ENCODE measurements at places on chromosomes 1 and 21.

DNA sequence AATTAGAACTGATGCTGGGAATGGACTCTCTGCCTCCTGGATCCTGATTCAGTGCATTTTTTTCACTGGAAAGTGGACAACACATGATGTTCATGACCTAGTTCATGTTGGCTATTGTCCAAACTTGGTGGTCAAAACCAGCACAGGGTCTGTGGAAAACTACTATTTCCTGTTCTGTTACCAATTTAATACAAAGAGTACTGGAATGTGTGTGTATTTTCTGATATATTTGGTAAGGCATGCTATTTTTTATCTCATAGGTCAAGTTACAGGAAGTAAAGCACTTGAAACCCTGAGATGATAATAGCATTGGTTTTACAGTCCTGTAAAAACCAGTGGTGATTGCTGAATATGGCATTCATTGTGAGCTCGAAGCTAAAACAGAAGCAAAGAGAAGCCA is 89.9 kb downstream of the SGIP1 start:
- no peak for DNase-seq

DNA sequence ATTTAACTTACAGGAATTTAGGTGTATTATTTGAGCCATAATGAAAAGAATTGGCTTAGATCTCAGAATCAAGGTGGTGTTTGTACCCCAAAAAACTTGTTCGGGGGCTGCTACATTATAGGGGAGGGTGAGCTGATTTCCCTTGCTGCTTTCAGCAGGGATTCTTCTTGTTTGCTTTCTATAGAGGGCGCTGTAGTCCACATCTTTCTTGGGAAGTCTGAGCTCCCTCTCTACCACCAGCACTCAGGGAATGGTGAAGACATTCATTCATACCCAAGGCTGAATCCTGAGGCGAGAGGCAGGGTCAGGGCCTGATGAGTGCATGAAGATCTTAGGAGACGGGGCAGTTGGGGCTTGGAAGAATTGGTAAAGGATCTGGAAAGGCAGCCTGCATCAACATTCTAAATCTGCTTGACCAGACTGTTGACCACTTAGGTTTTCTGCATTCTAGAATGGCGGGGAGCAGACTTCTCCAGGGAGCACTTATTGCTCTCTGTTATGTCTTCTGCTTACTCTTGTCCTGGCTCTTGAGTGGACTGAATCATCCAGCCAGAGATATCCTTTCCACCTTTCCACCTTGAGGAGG is 18.9 kb downstream of the SPATA46 start:
- DNase-seq: no peak

DNA sequence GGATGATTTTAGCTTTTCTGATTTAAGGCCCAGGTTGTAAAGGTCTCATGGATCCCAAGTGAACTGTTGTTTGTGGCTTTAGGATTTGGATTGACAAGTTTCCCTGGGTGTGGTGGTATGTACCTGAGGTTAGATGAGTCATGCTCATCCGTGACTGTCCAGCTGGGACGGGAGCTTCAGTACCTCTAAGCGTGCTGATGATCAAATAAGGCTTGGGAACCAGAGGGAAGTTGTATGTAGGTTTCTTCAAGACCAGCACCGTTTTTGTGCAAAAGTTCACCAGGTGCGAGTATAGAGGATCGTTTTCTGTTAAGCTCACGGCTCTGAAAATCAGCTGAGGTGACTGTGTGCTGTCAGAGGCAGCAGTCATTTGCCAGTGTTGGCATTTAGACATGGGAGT is 19.8 kb downstream of the PLA2G2E start:
- DNase-seq: no peak

- no peak for DNase-seq
Observed at GRCh38 chr1:66090859-66091457, 298.3 kb downstream of the PDE4B start.

DNA sequence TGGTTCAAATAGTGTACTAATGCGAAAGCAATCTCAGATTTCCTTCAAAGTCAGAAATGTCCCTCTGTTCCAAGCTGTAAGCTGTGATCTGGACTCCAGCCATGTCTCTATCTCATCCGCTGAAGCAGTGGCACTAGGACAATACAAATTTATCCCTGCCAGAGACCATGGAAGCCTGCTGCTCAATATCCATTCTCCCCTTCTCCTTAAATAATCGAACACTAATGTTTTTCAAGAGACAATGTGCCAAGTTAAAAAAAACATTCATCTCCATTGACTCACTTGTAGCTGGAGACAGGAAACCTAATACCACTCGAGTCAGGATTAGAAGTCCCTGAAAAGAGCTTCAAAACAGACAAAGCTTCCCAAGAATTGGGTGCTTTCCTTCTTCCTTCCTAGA is 38.5 kb upstream of the PGBD5 start:
- DNase-seq: no peak

DNA sequence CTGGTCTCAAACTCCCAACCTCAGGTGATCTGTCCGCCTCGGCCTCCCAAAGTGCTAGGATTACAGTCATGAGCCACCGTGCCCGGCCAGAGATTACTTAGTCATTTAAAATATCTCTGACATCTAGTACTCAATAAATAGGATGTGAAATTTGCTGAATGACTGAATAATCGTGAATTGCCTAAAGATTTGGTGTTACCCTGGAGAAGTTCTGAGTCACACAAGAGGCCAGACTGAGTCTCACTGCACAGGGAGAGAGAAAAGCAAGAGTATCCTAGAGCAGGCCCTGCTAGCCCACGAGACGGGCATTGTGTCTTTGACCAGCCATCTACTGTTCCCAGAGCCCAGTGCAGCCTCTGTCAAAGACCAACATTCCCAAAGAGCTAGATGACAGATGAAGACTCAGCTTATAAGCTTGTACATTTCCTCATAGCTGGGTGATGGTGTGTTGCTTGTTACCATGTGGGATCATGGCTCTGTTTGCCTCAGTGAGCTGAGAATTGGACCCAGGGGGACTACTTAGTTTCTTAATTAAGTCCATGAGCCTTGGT is 5.6 kb upstream of the EIF4G3 start:
- no peak for DNase-seq

DNA sequence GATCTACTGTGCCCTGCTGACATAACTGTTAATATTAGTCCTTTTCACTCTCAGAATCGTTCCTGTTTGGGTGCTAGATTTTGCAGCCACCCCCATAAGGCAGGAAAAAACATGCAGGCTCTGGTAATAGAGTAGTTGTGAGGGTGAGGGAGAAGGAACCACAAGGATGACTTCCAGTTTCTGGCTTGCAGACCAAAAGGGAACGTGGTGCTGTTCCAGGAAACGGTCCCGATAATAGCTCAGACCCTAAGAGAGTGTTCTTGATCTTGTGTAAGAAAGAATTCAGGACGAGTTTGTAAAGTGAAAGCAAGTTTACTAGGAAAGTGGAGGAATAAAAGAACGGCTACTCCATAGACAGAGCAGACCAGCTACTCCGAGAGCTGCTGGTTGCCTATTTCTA is 50.7 kb upstream of the RHOU start:
- no peak for DNase-seq

- no peak for DNase-seq
Observed at GRCh38 chr21:25938658-25939395, 204.1 kb downstream of the GABPA start.

DNA sequence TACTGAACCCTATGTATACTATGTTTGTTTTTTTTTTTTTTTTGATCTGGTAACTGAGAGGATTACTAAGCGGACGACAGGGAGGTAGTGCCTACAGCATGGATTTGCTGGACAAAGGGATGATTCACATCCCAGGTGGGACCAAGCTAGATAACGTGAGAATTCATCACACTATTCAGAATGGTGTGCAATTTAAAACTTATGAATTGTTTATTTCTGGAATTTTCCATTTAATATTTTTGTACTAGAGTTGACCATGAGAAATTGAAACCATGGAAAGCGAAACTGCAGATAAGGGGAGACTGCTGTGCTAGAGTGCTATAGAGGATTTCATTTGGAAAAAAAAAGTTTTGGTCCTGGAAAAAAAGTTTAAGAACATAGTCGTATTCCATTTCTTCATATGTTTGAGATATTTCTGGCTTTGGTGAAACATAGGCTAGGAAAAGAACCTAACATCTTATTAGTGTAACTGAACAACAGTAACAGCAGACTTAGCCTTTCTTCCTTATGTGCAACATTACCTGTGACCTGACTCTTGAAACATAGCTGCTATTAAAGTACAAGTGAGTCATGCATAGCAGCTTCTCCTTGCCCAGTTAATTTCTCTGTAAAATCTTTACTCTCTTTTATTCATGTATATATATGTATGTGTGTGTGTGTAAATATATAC is 202.5 kb downstream of the FGGY start:
- DNase-seq: no peak

DNA sequence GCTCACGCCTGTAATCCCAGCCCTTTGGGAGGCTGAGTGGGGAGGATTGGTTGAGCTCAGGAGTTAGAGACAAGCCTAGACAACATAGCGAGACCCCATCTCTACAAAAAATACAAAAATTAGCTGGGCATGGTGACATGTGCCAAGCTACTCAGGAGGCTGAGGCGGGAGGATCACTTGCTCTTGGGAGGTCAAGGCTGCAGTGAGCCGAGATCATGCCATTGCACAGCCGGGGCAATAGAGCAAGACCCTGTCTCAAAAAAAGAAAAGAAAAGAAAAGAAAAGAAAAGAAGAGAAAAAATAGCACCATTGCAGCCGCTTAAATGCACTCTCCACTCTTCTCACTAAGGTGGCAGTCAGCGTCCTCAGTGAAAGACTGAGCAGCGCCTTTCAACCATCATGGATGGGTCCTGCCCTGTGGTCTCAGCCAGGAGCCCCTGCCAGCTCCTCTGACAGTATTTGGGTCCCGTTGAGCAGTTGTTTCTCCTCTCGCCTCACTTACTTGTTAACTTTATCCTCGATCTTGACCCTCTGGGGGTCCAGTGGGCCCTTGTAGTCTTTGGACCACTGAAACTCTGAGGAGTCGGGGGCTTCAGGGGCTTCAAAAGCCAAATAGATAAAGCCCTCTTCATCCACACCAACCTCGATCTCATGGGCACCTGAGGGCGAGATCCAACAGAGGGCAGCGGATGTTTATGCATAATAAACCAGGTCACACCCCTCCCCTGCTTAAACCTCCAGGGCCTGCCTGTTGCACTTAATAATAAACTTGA is 36.9 kb downstream of the MYOM3 start:
- DNase-seq: no peak

DNA sequence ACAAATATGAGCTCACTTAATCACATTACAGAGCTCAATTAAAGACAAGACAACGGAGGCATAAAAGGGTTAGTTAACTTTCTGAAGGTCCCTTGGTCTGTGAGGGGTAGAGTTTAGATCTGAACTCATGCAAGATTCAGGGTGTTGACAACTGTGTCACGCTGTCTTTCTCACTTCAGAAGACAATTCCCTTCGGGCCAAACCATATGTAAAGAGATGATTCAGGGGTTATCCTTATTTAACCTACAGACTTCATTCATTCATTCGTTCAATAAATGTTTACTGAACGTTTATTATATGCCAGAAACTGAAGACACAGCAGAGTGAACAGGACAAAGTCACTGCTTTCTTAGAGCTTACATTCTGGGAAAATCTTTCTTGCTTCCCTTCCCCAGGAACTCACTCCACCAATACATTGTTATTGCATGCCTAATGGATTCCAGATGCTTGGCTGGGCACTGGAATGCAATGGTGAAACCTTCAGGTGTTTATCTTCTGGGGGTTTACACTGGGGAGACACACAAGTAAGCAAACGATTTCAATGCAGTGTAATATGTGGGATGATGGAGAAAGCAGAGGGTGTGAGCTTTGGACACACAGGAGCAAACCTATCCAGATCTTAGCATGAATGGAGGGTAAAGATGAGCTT is 6.4 kb downstream of the XCL1 start:
- no peak for DNase-seq

DNA sequence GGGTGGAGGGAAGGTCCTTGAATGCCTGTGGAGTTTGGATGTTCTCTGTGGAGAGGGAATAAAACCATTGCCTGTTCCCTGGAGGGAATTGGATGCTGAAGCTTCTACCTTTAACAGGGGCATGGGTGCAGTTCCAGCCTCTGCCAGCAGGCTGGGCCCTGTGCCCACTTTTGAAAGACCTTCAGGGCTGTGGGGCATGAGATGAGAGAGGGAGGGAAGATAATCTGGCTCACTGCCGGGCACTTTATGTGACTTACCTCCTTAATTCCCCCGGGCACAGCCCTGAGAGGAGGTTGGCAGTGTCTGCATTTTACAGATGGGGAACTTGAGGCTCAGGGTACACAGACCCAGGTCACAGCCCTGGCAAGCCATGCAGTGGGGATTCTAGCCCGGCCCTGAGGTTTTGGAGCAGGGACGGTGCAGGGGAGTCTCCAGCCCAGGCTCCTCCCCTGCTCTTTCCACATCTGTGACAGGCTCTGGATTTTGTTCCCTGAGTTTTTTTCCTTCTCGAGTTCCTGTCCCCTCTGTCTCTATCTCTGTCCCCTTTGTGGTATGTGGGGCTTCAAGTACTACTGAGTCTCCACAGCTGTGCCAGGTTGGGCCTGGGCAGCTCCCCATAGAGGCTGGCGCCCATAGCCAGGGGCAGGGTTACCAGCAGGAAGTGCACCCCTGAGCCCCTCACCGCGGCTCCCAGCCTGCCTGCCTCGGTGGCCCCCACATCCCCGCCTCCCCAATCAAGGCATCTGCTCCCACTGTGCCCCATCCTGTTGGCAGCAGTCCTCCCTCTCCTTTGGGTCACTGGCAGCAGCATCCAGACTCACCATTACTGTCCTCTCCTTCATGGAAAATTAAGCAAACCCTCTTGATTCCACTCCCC is 14.0 kb upstream of the THEMIS2 start:
- DNase-seq: peak; percentile 78

DNA sequence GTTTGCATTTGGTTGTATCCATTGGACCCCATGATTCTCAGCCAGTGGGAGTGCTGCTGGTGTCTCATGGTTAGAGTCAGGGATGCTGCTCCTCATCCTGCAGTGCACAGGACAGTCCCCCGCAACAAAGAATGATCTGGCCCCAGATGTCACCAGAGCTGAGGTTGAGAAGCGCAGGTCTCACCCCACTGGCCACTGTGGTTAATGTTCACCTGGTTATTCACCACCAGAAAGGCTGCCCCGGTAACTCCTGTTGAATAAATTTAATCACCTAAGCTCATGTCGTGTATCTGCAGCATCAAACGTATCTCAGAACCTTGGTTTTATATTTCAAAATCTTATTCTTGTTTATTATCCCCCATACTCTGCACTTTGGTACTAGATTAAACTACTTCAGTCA is 75.8 kb downstream of the ATP5PO start:
- DNase-seq: no peak

DNA sequence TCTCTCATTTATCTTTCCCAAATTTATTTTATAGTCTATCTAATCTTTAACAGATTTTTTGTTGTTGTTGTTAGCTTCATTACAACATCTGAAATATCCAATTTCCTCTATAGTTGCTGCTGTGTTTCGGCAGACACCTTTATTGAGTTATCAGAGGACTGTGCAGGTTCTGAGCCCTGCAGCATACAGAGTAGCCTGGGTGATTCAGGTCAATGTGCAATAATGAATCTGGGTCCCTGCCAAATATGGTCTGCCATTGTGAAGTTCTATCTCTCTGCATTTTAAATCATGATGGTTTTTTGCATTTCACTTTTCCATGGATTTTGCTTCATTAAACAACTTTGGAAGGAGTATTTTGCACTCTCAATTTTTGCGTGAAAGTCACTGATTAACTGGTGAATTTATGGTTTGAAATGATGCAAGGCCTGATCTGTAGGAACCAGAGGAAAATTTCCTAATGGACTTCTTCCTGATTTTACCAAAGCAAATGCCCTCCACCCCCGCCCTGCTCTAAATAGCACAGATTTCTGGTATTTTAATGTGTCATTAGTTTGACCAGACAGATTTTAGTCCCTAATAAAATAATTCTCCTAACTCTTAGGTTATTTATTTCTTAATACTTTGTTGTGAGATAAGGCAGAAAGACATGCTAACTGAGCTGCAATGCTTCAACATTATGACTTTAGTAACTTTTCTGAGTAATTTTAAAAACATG is 402.3 kb downstream of the PTBP2 start:
- no peak for DNase-seq

Data from stimulated activated naive CD8-positive, alpha-beta T cell treated with anti-CD3 and anti-CD28 coated beads, Interleukin-15, amount 100 ng/mL, for 72 hours (primary cell).